ENCODE measurements at places on chromosomes 5 and 9. TPM values are rescaled to one million over a fixed set of nuclear protein-coding genes. Genes with fewer than 3 reads are reported as not detected.
A peak's percentile ranks its signal among the peaks of the same experiment; 100 is the strongest.

Gene FAM120AOS
- 43.1 TPM for total RNA-seq

- no peak overlapping the region for H3K27ac ChIP-seq
- no peaks in the 10 kb centered on the region for H3K27me3 ChIP-seq
- no peaks in the 10 kb centered on the region for H3K4me1 ChIP-seq
- H3K4me3 ChIP-seq, result no peak overlapping the region
- DNase-seq, result no peak
These were observed 157.5 kb downstream of the ENC1 start for GRCh38 chr5:74482990-74483389.

GRCh38 chr9:14432666-14433350, 118.9 kb upstream of the NFIB start:
- no peak for DNase-seq
- H3K27ac ChIP-seq, result no peak overlapping the region
- H3K4me1 ChIP-seq, result no peaks in the 10 kb centered on the region
- no peaks in the 10 kb centered on the region for H3K36me3 ChIP-seq
- no peak overlapping the region for H3K4me3 ChIP-seq

GRCh38 chr5:132895719-132896305, 22.3 kb downstream of the LEAP2 start:
- peaks cover 42% of the 10 kb centered on the region for H3K36me3 ChIP-seq
- H3K4me3 ChIP-seq, result no peak overlapping the region
- no peaks in the 10 kb centered on the region for H3K27me3 ChIP-seq
- DNase-seq, result no peak

Gene IZUMO3
- not detected for total RNA-seq

Gene LRRC70
- 0.58 TPM for total RNA-seq

DNA sequence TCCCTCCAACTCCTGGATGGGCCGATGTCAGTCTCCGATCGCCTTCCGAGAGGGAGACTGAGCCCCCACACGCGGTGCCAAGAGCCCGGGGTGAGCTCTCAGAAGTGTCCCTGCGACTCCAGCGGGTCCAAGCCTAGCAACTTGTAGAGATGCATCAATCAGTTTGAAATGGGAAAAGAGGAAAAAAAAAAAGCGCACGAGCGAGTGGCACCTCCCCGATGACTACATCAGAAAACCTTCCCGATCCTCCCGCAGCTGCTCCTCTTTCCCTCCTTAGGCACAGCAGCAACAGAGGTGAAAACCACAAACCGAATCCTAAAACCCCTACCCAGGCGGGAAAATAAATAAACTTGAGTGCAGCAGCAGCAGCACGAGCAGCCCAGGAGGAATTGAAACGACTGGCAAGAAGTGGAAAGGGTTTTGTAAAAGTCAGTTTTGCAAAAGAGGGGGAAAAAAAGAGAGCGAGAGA, 1.0 kb upstream of the EFNA5 start:
- H3K4me1 ChIP-seq, result peaks cover 31% of the 10 kb centered on the region
- H3K27ac ChIP-seq, result no peak overlapping the region
- no peak for DNase-seq
- peak overlapping the region; percentile 67 for H3K4me3 ChIP-seq
- peaks cover 65% of the 10 kb centered on the region for H3K27me3 ChIP-seq

DNA sequence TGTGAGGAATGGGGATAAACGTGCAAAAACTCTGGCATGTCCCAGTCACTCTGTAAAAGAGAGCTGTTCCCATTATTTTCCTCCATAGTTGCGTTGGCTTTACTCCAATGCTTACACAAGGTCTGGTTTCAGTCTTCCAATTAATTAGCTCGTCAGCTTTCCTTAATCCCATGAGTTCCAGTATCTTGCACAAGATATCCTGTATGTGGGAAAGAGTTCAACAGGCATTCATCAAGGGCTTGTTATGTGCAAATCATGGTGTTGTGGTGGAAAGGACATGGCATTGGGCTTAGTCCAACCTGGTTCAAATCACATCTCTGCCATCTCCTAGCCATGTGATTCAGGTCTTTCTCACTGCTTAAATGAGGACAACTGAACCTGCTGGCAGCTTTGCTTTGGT, 77.5 kb upstream of the PANK3 start:
- H3K27me3 ChIP-seq, result no peaks in the 10 kb centered on the region
- H3K36me3 ChIP-seq, result no peaks in the 10 kb centered on the region
- H3K4me1 ChIP-seq, result no peaks in the 10 kb centered on the region
- no peak overlapping the region for H3K27ac ChIP-seq
- DNase-seq, result no peak
- H3K4me3 ChIP-seq, result no peak overlapping the region

Gene C9orf43
- 0.91 TPM for total RNA-seq

GRCh38 chr5:13189532-13189931, 755.0 kb downstream of the DNAH5 start:
- no peak overlapping the region for H3K27ac ChIP-seq
- no peak overlapping the region for H3K4me3 ChIP-seq
- no peaks in the 10 kb centered on the region for H3K27me3 ChIP-seq

Gene TMEM215
- not detected for total RNA-seq

GRCh38 chr5:65967288-65968066, 41.1 kb downstream of the ERBIN start:
- H3K4me3 ChIP-seq, result no peak overlapping the region
- H3K36me3 ChIP-seq, result peaks cover 3% of the 10 kb centered on the region
- no peaks in the 10 kb centered on the region for H3K27me3 ChIP-seq

Gene CCDC192
- not detected for total RNA-seq

GRCh38 chr9:125435776-125436612, 174.4 kb downstream of the GAPVD1 start:
- H3K27ac ChIP-seq, result no peak overlapping the region
- H3K36me3 ChIP-seq, result no peaks in the 10 kb centered on the region
- H3K4me3 ChIP-seq, result no peak overlapping the region
- no peaks in the 10 kb centered on the region for H3K27me3 ChIP-seq
- no peak for DNase-seq
- no peaks in the 10 kb centered on the region for H3K4me1 ChIP-seq

Gene SPDL1
- total RNA-seq, result 40.3 TPM

GRCh38 chr5:29794141-29794787, 1399.2 kb upstream of the CDH6 start:
- no peaks in the 10 kb centered on the region for H3K4me1 ChIP-seq
- DNase-seq, result no peak
- no peaks in the 10 kb centered on the region for H3K27me3 ChIP-seq
- no peaks in the 10 kb centered on the region for H3K36me3 ChIP-seq
- H3K27ac ChIP-seq, result no peak overlapping the region

DNA sequence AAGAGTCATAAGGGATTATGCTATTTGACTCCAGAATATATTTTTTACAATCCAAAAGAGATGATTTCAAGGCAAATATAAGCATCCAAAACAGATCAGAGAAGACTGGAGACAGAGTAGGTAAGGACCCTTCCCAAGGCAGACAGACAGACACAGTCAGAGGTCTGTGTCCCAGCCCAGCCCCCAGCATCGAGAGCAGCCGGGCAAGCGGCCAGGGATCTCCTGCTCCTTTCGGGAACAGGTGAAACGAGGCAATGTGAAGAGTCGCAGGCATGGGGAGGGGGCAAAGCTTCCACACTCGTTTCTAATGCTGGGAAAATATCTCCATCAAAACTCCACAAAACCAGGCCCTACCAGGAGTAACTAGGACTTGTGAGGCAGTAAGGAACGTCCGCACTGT, 5.8 kb downstream of the PAEP start:
- H3K27ac ChIP-seq, result no peak overlapping the region
- H3K4me1 ChIP-seq, result no peaks in the 10 kb centered on the region
- no peaks in the 10 kb centered on the region for H3K36me3 ChIP-seq
- DNase-seq, result no peak
- H3K4me3 ChIP-seq, result no peak overlapping the region

DNA sequence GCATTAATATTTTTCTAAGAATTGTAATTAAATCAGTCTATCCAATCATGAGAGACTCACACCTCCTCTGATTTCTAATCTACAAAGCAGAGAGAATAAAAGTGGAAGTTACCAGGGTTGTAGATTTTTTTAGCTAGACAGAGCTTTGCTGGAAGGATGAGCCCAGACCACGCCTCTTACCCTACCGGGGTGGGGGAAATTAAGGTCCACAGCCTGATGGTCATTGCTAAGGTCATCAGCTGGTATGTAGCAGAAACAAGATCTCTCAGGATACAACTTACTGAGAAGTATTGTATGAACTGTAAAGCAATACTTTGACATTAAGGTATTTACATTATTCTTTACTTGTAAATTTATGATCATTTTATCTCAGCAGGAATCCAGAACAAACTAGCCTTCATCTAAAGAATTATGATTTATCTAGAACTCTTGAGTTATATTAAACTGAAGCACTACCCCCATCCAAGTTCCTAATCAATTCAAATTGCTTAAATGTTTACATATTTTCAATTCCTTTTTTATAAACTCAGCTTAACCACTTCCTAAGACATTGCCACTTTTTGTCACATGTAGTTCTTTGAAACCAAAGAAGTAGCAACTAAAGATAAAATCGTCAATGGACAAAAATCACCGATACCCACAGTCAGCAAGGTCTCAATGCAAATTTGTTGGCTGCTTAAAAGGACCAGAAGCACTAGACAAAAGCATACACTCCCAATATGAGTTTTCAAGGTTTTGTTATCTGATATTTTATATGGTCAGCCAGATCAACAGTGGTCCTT, 225.8 kb upstream of the DAPK1 start:
- no peaks in the 10 kb centered on the region for H3K36me3 ChIP-seq
- H3K27ac ChIP-seq, result no peak overlapping the region
- H3K4me1 ChIP-seq, result peaks cover 26% of the 10 kb centered on the region
- DNase-seq, result no peak
- no peak overlapping the region for H3K4me3 ChIP-seq

Gene TLN1
- 217 TPM for total RNA-seq

DNA sequence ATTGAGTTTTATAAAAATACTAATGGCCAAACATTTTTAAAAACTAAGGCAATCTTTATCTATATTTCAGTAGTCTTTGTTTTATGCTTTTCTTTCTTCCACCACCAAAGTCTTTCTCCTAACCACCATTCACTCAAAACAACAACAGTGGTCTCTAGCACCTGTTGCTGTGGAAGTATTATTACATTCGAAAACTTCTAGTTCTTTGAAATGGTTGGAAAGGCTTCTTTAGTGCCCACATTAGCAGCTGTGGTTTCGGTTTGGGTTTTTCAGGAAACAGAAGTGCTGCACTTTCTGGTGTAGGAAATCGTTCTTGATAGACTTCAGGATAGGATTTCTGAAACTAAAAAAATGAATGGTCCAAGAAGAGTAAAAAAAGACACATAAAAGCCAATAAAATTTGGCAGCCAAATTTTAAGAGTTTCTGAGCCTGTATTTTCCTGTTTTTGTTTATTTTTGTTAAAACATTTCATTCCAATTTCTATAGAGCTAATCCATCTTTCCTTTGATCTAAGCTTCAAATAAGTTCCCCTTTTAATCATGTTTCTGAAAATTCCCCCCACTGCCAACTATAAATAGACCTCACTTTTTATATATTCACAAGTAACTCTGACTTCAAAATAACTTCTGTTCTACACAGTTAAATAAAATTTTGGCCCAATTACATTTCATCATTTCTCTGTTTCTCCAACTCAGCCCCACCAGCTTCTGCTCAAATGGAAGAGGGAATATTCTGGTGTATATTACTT, 102.2 kb downstream of the DEPDC1B start:
- no peaks in the 10 kb centered on the region for H3K27me3 ChIP-seq
- peaks cover 12% of the 10 kb centered on the region for H3K4me1 ChIP-seq
- peak; percentile 7 for DNase-seq
- H3K27ac ChIP-seq, result no peak overlapping the region
- H3K4me3 ChIP-seq, result no peak overlapping the region

GRCh38 chr5:124561451-124561850, 185.0 kb downstream of the ZNF608 start:
- no peak for DNase-seq
- H3K36me3 ChIP-seq, result no peaks in the 10 kb centered on the region
- no peaks in the 10 kb centered on the region for H3K4me1 ChIP-seq
- H3K4me3 ChIP-seq, result no peak overlapping the region
- H3K27me3 ChIP-seq, result peaks cover 2% of the 10 kb centered on the region

DNA sequence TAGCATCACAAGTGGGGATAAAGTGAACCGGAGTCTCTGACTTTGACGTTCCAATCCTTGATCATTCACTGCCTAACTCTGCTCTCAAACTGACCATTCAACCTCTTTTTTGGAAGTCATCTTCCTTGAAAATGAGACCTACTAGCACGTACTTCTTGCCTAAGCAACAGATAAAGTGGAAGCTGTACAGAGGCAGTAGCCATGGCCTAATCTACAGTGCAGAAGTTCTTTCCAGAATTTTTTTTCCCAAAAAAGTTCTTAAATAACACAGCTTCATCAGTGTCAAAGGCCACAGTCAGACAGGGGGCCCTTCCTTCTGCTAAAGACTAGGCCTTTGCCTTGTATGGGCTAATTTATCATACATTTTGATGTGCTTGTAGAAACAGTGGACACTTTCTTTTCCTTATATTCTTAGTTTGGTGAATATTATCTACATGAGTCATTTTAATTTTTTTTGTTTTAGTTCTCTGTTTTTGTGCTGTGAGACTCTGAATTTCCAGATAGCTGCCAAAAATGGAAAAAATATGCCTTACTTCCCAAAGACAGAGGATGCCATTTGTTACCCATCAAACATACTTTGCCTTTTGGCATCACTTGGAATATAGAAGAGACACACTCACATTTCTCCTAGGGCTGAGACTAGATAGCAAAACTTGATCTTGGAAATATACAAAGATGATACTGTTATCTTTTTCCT, 96.3 kb upstream of the VCAN start:
- H3K4me3 ChIP-seq, result no peak overlapping the region
- H3K27me3 ChIP-seq, result peaks cover 3% of the 10 kb centered on the region
- H3K4me1 ChIP-seq, result no peaks in the 10 kb centered on the region
- H3K36me3 ChIP-seq, result no peaks in the 10 kb centered on the region
- H3K27ac ChIP-seq, result no peak overlapping the region

Gene IL3
- total RNA-seq, result 11.6 TPM

- no peaks in the 10 kb centered on the region for H3K4me1 ChIP-seq
- no peaks in the 10 kb centered on the region for H3K36me3 ChIP-seq
- H3K27ac ChIP-seq, result no peak overlapping the region
- no peaks in the 10 kb centered on the region for H3K27me3 ChIP-seq
- H3K4me3 ChIP-seq, result no peak overlapping the region
- peak; percentile 71 for DNase-seq
These were observed 89.9 kb upstream of the TXNDC8 start for GRCh38 chr9:110427497-110428104.

- no peaks in the 10 kb centered on the region for H3K4me1 ChIP-seq
- no peak for DNase-seq
- no peak overlapping the region for H3K4me3 ChIP-seq
- H3K36me3 ChIP-seq, result no peaks in the 10 kb centered on the region
- H3K27ac ChIP-seq, result no peak overlapping the region
- H3K27me3 ChIP-seq, result peaks cover 5% of the 10 kb centered on the region
These were observed 58.1 kb downstream of the HAPLN1 start for GRCh38 chr5:83662558-83662957.

Gene ELOVL7
- total RNA-seq, result 0.85 TPM

DNA sequence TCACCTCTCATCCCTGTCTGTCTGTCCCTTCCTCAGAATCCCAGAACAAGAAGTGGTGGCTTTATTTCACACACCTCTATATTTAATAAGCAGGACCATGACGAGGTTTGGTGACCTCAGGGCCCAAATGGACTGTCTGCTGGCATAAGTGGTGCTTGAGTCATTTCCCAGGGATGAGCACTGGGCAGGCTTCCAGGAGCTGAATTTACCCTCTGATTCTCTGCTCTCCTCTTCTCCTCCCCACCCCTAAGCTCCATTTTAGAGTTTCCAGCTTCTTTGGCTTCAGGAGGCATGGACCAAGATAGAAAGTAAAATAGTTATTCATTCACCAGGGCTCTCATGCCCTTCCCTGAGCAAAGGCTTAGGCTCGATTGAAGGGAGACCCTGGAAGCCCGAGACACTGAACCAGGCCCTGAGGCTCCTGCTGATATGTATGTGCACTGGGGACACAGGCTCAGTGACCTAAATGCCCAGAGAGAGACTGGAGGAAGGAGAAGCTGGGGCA, 69.1 kb downstream of the PPARGC1B start:
- H3K27me3 ChIP-seq, result no peaks in the 10 kb centered on the region
- no peak overlapping the region for H3K27ac ChIP-seq
- no peaks in the 10 kb centered on the region for H3K36me3 ChIP-seq
- H3K4me1 ChIP-seq, result no peaks in the 10 kb centered on the region
- H3K4me3 ChIP-seq, result no peak overlapping the region

Gene THBS4
- total RNA-seq, result 2.3 TPM
